Activated T-helper 2 cell treated with anti-CD3 and anti-CD28 coated beads, Interferon-gamma antibody, Interleukin-2, Interleukin-4, amounts not matched to agents 10 μg/mL and 5 μg/mL and 100 μg/mL, durations not matched to agents 14 hours and 24 hours and 36 hours (primary cell): ENCODE measurements at places on chromosomes 7 and 10.

- DNase-seq, result no peak
These were observed 48.7 kb downstream of the VIPR2 start for GRCh38 chr7:159095979-159096411.

- DNase-seq, result no peak
These were observed 32.7 kb downstream of the DNMBP start for GRCh38 chr10:99976886-99977665.

DNA sequence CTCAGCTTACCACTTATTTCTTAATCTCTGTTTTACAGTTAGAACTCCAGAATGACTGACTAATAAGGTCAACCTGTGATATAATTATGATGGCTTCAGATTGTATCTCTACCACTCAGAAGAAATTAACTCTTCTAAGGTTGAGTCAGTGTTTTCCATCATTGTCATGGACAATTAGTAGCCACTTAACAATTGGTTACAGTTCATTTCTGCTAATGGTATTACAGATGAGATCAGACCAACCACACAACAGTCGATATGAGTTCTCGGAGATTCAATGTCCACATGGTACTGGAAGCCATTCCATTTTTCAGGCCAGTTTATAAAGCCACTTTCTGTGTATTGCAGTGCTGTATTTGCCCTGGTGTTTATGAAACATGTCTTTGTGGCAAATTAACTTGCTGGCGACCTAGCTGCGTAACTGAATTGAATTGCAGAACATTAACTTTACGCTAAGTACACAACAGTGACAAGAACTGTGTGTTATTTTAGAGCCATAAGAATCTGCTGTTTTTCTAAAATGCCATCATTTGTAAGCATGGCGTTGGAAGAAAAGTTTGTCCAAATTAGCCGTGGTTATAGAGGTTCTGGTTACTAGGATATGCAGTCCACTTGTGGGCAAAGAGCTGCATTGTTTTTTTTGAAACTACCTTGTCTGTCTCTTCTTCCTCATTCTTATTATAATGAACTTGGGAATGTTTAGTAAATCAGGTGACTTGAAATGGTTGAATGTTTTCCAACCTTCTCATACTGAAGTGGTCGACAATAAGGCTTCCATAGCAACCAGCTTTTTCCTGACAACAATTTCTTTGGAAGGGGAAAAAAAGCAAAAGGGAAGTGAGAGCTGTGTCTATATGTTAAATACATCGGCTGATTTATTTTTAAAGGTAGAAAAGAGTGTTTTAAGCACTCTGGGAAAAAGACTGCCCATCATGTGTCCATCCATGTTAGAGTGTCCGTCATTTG lies 76.4 kb downstream of the CELF2 start:
- no peak for DNase-seq

- no peak for DNase-seq
These were observed 9.2 kb downstream of the ZNF775 start for GRCh38 chr7:150388306-150388705.

DNA sequence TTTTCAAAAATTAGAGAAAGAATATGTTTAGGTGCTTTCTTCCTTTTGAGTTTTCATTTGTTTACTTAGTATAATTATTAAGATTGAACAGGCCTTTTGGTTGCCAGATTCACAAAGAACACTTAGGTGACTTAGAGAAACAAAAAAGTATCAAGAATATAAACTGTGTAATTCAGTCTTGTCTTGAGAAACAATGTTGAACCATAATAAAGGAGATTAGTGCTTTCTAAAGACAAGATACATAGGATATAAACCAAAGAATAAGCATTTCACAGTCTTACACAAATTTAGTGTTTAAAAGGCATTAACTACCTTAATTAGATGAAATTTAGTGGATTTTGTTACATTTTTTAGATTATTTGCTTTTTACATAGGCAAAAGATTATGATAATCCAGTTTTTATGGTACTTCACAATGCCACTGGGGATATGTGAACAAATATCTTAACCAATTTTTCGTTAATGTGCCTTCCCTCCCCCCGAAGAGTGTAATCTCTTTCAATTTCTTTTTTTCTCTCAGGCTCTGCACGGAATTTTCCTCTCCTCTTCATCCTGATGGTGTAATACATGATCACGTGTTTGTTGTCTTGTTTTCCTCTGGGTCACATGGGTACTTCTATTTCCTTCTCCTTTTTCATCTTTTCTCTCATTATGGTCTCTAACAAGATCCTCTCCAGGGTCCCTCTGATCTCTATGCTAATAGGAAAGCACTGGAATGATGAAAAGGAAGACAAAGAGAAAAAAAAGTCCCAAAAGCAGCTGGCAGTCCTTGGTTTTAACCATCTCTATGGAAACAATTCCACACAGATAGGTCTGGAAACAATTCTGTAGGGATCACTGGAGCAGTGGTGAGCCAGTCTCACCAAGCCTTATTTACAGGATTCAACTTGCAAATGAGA lies 3.7 kb upstream of the HNRNPH3 start:
- no peak for DNase-seq

GRCh38 chr7:78020874-78021249 lies 222.3 kb downstream of the PHTF2 start:
- DNase-seq, result no peak

DNA sequence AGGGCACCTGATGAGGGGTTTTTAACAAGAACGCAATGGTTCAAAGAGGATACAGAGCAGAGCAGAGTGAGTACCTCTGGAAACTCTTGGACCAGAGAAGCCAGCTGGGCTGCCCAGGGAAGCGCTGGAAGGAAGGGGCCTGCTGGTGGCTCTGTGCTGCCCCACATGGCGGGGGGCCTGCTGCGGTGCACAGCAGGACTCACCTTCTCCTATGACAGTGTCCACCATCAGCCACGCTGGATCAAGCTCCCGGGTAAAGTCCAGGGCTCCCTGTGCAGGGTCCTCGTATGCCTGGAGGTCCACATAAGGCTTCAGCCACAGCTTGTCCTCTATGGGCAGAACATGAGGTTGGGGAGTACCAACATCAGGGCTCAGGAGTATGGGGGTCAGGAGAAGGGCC lies 12.5 kb downstream of the EPHA1 start:
- no peak for DNase-seq
